ENCODE measurements at places on chromosomes 2 and 18. TPM values are rescaled to one million over a fixed set of nuclear protein-coding genes. Genes with fewer than 3 reads are reported as not detected.

GRCh38 chr2:11758647-11759046 is 12.2 kb downstream of the LPIN1 start:
- no peak for DNase-seq

- DNase-seq, result no peak
Measured at GRCh38 chr2:164717000-164717803, 95.9 kb upstream of the GRB14 start.

The MARCO gene
- polyA plus RNA-seq, result not detected

- no peak for DNase-seq
Measured at GRCh38 chr18:77014538-77014937, 118.0 kb downstream of the MBP start.

GRCh38 chr2:148994341-148994740 is 44.2 kb upstream of the LYPD6B start:
- DNase-seq, result no peak

The TLX2 gene
- polyA plus RNA-seq, result not detected

- no peak for DNase-seq
Measured at GRCh38 chr2:80361904-80362303, 57.4 kb upstream of the LRRTM1 start.

The DPP10 gene
- polyA plus RNA-seq, result 13.9 TPM

DNA sequence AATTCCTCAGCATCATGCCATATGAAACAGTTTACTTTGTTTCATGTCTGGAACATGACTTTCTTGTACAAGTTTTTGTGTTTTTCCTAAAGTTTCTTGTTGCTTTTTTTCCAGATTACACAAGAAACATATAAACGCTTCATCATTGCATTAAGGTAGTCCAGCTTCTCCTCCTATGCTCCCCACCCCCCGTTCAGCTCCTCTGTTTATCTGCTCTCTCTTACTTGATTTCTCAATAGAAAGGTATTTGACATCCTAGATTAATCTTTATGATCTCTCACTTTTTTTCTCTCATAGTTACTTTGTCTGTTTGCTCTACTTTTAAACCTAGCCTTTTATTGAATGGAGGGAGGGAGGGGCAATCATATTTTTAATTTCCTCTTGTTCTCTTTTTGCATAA is 25.4 kb downstream of the SLC40A1 start:
- no peak for DNase-seq

The SERPINB13 gene
- not detected for polyA plus RNA-seq

The C2orf66 gene
- polyA plus RNA-seq, result 0.31 TPM

- DNase-seq, result no peak
Measured at GRCh38 chr2:226865273-226865672, 29.4 kb downstream of the RHBDD1 start.

DNA sequence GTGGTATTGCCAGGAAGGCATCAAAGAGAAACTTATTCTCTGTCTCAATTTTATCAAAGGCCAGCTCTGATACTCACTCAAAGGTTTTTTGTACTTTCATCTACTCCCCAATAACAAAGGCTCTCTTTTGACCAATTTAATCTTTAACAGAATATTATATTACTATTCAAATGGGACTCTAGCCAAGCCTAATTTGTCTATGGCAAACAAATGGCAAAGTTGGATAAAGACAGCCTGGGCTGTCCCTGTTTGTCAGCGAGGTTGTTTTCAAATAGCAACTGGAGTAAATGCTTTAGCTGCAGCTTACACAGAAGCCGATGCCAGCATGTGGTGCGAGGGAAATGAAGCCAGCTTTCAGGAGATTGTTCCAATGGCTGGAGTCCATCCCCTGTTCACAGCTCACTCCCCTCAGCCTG is 80.1 kb upstream of the CTNNA2 start:
- no peak for DNase-seq

- DNase-seq, result no peak
Measured at GRCh38 chr2:188295067-188295685, 3.5 kb downstream of the GULP1 start.

- no peak for DNase-seq
Measured at GRCh38 chr18:13452388-13452811, 233.8 kb downstream of the LDLRAD4 start.

GRCh38 chr18:55465313-55465712 is 122.7 kb downstream of the TCF4 start:
- no peak for DNase-seq

GRCh38 chr18:58860747-58861231 is 3.9 kb upstream of the ZNF532 start:
- no peak for DNase-seq

The C1GALT1C1L gene
- 2.8 TPM for polyA plus RNA-seq

DNA sequence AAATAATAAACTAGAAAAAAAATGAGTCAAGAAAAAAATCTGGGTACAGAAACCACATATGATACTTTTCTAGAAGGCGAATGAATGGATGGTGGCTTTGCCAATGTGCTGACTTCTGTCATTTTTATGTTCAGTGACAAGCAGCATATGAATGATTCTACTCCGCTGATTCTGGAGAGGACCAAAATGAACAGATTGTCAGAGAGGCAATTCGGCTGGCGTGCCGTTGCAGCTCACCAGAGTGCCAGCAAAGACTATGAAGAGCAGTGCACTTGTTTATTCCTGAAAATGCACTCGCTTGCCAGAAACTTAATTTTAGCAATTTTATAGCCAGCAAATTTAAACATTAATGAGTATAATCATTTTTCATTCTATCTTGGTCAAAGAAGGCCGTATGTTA is 105.9 kb upstream of the NYAP2 start:
- no peak for DNase-seq

The GLI2 gene
- 8.1 TPM for polyA plus RNA-seq

DNA sequence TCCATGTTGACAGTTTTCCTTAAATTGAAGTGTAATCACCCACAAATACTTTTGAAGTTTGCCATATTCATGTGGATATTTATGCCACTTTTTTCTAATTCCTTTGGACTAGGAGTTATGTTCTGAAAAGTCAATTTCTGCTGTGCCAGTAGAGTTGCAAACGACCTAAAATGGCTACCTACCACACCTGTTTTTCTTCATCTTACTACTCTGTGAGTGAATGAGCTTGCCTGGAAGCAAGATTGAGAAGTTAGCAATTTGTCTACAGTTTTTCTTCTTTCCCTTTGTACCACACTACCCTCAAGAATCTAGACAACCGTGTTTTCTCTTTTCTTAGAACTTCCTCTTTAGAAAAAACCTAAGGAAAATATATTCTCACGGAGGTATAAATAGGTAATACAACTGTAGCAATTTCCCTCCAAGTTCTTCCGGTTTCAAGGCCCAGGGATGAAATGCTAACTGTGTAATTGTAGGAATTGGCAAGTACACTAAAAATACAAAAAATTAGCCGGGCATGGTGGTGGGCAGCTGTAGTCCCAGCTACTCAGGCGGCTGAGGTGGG is 7.3 kb upstream of the SLC39A10 start:
- DNase-seq, result no peak
